ENCODE measurements at places on chromosomes 1 and 21.

DNA sequence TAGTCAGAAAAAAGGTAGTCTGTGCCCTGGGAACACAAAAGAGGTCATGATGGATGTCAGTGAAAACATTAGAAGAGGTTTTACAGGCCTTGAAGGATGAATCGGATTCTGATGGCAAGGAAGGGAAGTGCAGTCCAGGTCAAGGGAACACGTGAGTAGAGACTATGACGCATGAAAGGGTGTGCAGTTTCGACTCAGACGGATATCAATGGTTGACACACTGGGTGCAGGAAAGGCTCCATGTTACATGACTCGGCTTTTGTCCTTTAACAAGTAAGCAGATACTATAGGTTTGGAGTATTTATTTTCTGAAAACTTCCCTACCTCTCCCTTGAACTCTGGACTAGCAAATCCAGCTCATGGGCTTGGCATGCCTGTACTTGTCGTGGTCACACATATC lies 55.3 kb downstream of the SEC16B start:
- DNase-seq = no peak

DNA sequence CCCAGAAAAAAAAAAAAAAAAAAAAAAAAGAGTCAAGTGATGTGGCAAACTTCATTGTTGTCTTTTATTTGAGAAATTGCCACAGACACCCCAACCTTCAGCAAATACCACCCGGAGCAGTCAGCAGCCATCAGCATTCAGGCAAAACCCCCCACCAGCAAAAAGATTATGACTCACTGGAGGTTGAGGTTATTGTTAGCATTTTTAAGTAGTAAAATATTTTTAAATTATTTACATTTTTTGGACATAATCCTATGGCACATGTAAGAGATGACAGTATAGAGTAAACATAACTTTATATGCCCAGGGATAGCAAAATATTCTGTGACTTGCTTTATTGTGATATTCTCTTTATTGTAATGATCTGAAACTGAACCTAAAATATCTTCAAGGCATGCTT lies 95.6 kb downstream of the CENPF start:
- DNase-seq = no peak

DNA sequence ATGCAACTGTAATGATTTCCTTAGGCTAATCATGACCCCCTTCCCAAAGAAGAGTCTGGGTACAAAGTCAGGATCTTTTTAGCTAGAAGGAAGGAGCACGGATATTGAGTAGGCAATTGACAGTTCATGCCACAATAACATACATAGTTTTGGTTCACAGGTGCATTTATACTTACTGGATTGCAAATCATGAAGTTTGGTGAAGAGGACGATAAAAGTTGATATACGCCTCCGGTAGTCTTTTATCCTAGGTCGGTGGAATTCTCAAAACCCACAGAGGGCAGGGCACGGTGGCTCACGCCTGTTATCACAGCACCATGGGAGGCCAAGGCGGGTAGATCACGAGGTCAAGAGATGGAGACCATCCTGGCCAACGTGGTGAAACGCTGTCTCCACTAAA lies 265.4 kb upstream of the PRMT6 start:
- no peak for DNase-seq

GRCh38 chr1:234923626-234924025 lies 205.0 kb downstream of the TOMM20 start:
- no peak for DNase-seq

DNA sequence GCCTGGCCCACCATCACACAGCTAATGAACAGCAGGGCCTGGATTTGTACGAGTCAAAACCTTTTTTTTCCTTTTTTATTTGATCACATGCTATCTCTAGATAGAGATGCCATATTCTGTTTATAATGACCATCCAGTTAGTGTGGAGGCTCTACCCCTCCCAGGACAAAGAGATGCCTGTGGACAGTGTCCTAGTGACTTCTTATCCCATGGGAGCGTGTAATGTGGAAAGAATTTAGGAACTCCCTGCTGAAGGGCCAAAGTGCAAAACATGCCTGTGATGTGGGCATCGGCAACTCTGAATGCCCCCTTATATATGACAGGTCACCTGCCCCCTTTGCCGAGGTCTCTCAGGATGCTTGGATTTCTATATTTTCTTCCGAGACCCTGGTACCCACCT lies 292.2 kb downstream of the RRAGC start:
- no peak for DNase-seq

GRCh38 chr21:41755934-41756773 lies 10.7 kb downstream of the RIPK4 start:
- DNase-seq = no peak

DNA sequence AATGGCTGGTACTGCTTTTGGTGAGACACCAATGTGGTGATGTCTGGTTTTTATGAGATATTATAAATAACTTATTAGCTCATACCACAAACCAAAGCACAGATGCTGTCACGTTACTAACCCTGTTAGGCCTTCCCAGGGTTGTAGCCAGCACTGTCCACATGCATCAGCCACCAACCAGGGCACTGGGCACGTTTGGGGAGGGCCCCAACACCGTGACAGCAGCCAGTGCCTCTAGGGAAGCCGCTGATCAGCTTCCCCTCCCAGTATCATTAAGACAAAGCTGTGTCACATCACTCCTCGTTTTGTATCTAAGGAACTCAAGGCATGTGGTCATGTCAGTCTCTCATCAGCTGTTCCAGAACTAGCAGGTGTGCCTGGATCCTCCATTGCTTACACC lies 13.9 kb downstream of the URB1 start:
- DNase-seq = no peak

DNA sequence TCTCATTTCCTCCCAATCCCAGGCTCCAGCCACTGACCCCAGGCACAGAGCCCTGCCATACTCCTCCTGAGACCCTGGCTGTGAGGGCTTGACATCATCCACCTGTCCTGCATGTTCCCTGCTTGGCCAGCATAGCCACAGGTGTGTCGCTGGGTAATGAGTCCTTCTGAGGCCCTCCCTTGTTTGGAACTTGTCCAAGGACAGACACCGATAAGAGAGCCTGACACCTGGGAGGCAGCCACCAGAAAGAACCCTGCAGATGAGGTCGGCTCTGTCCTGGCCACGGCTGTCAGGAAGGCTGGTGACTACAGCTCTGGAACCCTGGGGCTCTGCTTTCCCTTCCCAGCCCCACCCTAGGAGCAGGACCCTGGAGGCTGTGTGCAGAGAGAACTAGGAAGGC lies 34.6 kb downstream of the TMEM63A start:
- peak; percentile 51 for DNase-seq
